Muscle of back (tissue), 13 donors: ENCODE measurements at places on chromosomes 3 and 15. TPM values are rescaled to one million over a fixed set of nuclear protein-coding genes. Genes with fewer than 3 reads are reported as not detected.

DNA sequence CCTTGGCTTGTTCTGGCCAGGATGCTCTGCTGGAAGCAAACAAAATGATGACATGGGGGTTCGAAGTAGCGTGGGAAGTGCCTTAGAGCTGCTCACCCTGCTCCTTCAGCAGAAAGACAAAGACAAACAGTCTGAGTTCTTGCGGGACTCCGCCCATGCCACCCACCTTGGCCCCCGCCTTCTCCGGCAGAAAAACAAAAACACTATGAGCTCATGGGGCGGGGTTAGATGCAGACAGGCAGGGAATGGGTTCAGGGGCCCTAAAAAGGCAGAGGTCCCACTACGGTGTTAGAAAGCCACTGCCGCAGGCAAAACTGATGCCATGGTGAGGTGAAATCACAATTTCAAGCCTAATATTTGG is 9.7 kb upstream of the NCKIPSD start:
- DNase-seq = no peak

Gene HHATL
- polyA plus RNA-seq = 47.9 TPM

DNA sequence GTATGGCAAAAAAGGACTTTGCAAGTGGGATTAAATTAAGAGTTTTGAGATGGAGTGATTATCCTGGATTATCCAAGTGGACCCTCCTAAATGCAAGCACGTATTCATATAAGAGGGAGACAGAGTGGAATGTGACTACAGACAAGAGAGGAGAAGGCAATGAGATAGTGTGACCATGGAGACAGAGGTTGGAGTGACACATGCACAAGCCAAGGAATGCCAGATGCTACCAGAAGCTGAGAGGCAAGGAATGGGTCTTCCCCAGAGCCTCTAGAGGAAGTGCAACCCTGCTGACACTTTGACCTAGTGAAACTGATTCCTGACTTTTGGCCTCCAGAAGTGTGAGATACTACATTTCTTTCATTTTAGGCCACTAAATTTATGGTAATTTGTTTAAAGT is 117.2 kb downstream of the UACA start:
- DNase-seq = no peak

Gene BTLA
- polyA plus RNA-seq = 0.07 TPM

Gene LMAN1L
- polyA plus RNA-seq = not detected

GRCh38 chr3:37492468-37492867 is 318.1 kb upstream of the LRRFIP2 start:
- DNase-seq = no peak

DNA sequence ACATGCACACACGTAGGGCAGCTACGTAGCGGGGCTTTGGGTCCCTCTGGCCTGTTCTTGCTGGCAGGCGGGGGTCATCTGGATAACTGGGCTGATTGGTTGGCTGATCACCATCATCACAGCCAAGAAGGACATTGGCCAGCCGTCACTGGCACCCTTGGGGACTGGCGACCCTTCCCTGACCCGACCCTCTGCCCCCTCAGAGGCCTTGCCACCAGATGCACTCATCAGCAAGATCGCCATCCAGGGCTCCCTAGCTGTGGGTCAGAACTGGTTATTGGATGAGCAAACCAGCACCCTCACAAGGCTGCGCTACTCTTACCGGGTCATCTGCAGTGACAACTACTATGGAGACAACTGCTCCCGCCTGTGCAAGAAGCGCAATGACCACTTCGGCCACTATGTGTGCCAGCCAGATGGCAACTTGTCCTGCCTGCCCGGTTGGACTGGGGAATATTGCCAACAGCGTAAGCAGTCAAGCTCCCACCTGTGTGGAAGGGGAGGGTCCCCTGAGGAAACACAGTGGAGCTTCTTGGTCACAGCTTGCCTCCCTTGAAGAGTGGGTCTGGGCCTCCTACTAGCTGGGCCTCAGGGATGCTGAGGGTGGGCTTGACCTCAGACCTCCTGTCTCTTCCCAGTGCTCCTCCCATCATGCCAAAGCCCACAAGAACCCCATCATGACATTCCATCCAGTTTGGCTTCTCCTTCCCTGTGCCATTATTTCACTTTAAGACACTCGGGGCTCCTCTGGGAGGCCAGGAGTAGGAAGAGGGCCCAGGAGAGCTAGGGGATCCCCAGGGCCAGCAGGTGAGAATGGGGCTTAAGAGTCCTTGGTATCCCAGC is 2.4 kb downstream of the DLL4 start:
- no peak for DNase-seq

Gene PSTPIP1
- 2.8 TPM for polyA plus RNA-seq
